T follicular helper cell (primary cell): ENCODE measurements at places on chromosomes 2 and 18.
A peak's percentile ranks its signal among the peaks of the same experiment; 100 is the strongest.

GRCh38 chr2:121944072-121944831 lies 188.8 kb downstream of the TSN start:
- no peak for DNase-seq

DNA sequence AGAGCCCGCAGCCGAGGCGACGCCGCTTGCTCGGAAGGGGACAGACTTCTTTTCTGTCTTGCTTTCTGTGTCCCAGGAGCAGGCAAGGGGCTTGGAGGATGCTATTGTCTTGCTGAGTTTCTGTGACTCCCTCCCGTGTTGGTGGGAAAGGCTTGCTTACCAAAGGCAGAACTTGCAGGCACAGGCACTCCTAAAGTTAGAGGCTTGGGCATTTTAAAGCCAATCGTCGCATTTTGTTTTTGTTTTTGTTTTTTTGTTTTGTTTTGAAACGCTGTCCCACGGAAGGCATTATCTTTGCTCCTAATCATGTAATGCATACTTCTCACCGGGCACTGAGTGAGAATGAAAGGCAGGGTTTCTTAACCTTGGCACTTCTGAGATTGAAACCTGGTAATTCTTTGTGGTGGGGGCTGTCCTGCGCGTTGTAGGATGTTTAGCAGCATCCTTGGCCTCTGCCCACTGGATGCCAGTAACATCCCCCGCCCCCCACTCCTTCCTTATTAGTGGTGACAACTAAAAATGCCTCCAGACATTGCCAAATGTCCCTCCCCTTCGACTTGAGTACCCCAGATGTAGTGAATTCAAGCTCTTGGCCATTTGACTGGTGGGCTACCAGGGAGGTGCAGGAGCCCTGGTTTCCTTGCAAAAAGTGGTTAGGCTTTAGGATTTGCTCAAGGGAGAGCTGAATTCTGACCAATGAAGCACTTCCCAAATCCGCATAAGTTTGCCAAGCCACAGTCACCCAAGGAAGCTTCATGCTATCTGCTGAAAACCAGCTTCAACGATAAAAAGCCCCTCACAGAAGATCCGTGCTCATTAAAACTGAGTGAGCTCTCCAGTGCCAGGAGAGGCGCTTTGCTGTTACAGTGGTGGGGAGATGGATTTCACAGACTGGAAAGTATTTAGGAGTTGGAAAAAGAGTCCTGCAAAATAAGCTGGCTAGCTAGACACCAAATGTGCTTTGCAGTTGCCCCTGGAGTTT lies 1.2 kb downstream of the ANTXR1 start:
- no peak for DNase-seq

DNA sequence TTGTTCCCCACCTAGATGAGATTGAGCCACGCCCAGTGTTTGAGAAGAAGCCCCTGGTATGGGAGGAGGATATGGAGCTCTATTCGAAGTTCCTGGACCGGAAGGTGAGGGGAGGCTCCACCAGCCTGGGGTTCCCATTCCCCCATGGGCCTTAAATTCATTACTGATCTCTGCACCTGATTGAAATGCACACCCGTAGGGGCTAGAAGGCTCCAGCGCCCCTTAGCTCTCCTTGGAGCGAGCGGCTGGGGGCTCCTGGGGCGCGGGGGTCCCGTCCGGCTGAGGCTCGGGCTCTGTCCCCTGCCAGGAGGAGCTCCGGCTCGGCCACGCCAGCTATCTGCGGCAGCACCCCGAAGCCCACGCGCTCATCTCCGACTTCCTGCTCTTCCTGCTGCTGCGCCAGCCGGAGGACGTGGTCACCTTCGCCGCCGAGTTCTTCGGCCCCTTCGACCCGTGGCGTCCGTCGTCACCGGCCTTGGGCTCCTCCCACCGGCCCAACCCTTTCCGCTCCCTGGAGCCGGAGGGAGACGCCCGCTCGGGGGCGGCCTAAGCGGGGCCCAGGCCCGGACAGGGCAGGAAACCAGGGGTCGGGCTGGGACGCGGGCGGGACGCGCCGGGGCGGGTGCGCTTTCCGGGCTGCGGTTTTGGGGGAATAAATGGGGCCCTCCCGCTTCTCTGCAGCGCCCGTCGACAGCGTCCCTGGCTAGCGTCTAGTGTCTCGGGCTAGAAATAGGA lies 10.9 kb downstream of the CATIP start:
- peak; percentile 48 for DNase-seq

DNA sequence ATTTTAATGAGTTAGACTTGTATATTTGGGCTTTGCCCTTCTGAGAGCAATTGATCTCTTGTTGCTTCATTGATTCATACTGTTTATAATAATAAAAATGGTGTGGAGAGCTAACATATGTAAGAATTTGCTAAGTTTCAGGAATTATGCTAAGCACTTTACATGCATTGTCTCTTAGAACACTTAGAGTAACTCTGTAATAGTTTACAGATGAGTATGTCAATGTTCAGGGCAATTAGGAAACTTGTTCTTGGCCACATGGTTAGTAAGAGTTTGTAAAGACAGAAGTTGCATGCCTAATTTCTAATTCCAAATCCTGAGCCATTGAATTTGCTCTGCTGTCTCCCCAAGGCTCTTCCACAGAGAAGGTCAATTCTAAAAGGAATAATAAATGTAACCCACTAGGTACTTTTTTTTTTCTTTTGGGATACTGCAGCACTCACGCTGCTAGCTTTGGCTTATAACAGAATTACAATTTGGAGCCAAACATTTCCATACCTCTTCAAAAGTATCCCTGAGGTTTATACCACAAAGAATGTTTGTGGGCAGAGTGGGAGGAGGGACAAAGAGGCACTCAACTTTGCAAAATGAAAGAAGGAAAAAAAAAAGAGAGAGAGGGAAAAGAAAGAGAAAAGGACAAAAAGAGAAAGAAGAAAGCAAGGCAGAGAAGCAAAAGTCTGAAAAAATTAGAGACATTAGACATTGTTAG lies 232.4 kb downstream of the CALCRL start:
- no peak for DNase-seq

- no peak for DNase-seq
Observed at GRCh38 chr18:8443505-8443904, 165.7 kb upstream of the RAB12 start.

GRCh38 chr2:30273574-30273929 lies 42.2 kb downstream of the LBH start:
- DNase-seq = no peak

- DNase-seq = no peak
Observed at GRCh38 chr2:219615036-219615435, 12.4 kb upstream of the SLC4A3 start.

- DNase-seq = no peak
Observed at GRCh38 chr2:18104595-18105224, 226.2 kb downstream of the KCNS3 start.

- DNase-seq = no peak
Observed at GRCh38 chr2:235692671-235693171, 198.9 kb downstream of the AGAP1 start.

DNA sequence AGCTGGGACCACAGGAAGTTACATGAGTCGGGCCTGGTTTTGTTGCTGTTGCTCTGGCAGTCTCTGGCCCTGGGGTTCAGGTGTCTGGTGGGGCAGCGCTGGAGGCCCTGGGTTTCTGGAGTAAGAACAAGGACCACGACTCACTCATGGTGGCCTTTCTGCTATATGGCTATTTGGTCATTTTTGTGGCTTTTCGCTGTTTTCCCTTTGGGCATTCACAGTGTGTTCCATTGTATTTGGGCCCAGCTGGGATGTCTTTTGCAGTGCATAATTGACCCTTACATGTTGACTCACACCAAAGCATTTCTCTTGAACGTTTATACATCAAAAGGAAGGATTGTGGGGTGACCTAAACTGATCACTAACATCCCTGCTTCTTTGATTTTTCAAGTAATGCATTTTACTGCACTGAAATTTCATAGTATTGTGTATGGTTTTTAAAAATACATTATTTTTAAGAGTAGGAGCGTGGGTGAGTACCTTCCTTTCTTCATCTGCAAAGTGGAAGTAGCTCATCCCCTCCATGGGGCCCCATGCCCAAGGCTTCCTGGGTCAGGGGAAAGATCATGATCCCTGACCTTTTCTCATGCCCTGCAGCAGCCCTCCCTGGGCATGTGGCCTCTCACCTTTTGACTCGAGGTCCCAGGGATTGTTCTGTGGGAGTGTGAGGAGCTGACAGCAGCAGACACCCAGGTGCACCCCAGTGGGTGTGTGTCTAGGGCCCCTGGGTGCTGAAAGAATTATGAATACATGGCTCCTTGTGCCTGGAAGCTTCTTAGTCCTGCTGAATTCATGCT lies 225.5 kb downstream of the AGAP1 start:
- no peak for DNase-seq

GRCh38 chr2:171889808-171890207 lies 4.2 kb downstream of the SLC25A12 start:
- DNase-seq = no peak

GRCh38 chr2:171320208-171320621 lies 113.6 kb downstream of the METTL8 start:
- no peak for DNase-seq

DNA sequence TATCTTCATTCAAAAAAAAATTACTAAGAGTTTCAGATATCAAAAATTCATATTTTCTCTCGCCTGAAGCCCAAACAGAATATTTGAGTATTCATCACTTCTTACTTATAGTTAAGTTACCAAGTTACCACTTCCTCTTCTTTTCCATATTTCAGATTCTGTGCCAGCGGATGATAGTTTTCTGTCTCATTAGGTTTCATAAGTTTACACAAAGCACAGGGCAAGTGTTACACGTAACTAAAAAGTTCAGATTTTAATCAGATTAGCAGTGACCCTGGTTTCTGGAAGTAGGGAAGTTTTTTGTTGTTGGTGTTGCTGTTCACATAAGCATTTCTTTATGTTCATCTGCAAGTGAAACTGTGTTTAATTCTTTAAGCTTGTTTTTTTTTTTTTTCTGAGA lies 10.2 kb downstream of the AFTPH start:
- DNase-seq = no peak

- DNase-seq = no peak
Observed at GRCh38 chr2:120991441-120991840, 255.8 kb downstream of the GLI2 start.

DNA sequence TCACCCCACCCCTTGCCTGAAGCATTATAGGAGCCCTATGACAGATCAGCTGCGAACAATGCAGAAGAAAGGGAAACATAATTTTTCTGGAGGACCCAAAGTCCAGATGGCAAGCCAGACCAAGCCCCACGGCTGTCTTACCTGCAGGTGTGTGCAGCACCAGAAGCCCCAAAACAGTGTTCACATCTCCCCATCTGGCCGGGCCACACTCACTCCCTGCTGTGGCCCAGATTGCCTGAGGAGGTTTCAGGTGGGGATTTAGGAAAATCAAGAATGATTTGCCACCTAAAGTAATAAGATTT lies 11.7 kb upstream of the STK17B start:
- no peak for DNase-seq

GRCh38 chr2:187208199-187208785 lies 239.8 kb downstream of the CALCRL start:
- DNase-seq = no peak

- no peak for DNase-seq
Observed at GRCh38 chr2:160614391-160614790, 120.8 kb upstream of the RBMS1 start.
